Activated CD8-positive, alpha-beta T cell treated with anti-CD3 and anti-CD28 coated beads, Interleukin-2, amount 10 ng/mL, durations not matched to agents 7 days and 5 days (primary cell): ENCODE measurements at places on chromosomes 2 and 18.

GRCh38 chr2:224109751-224110150 is 70.7 kb upstream of the SERPINE2 start:
- no peak for DNase-seq

DNA sequence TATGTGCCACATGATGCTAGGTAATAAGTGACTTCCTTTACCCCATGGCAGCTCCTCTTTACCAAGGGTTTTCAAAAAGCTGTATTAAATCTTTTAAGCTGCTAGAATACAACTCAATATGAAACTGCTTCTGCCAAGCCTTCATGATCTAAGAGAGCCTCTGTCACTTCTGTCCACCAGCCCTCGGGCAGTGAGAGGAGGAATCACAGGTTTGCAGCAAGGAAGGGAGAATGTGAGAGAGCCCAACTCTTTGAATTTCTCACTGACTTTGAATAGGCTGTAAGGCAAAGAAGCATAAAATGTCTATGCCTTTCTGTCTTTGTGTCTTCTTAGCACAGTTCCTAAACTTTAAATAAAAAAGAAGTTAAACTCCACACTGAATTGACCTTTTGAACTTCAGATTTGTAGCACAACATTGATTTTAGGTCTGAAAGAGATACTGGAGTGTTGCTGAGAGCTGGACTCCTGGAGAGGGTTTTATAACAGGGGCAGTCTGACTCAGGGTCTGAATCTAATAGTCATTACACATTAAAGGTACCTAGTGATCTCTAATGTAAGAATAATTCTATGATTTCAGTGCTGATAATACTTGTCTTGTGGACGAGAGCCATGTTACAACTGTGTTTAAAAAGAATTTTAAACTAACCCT is 48.1 kb upstream of the SATB2 start:
- DNase-seq = no peak

DNA sequence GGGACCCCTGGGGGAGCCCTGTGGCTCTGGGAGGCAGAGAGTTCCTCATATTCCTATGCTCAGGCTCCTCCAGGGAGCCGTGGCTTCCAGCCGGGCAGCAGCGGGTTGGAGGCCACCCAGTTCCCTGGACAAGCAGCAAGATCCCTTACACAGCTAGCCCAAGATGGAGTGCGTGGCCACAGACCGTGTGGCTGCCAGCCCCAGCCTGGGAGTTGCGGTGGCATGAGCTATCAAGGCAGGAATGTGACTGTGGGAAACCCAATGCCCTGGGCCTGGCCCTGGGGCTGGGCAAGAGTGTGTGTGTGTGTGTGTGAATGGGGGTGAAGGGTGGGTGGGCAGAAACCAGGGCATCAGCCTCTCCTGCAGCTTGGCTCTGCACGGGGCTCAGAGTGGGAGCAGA is 130.5 kb downstream of the DYSF start:
- DNase-seq = no peak

DNA sequence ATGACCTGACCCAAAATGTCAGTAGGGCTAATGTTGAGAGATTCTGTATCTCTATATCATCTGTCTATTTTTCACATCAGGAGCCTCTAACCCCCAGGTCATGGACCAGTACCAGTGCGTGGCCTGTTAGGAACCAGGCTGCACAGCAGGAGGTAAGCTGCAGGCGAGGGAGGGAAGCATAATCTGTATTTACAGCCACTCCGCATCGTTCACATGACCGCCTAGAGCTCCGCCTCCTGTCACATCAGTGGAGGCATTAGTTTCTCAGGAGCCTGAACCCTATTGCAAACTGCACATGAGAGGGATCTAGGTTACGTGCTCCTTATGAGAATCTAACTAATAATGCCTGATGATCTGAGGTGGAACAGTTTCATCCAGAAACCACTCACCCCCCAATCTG is 180.6 kb downstream of the RDH14 start:
- DNase-seq = no peak

DNA sequence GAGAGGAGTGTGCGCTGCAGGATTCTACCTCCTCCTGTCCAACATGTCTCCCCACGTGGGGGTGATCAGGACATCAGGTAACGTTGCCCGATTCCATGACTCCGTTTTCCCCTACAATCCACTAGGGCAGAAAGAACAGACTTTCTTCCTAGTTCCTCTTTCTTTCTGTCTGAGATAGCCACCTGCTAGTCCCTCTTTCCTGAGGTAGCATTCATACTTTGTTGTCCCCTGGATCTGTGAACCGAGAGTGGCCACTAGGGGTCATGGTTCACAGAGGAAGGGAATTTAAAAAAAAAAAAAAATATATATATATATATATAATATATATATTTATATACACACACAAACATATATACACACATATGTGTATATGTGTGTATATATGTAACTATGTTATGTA is 210.0 kb upstream of the ZNF521 start:
- DNase-seq = no peak

GRCh38 chr2:158677542-158677941 is 117.6 kb upstream of the DAPL1 start:
- no peak for DNase-seq

GRCh38 chr2:60466161-60466702 is 87.2 kb downstream of the BCL11A start:
- DNase-seq = no peak

DNA sequence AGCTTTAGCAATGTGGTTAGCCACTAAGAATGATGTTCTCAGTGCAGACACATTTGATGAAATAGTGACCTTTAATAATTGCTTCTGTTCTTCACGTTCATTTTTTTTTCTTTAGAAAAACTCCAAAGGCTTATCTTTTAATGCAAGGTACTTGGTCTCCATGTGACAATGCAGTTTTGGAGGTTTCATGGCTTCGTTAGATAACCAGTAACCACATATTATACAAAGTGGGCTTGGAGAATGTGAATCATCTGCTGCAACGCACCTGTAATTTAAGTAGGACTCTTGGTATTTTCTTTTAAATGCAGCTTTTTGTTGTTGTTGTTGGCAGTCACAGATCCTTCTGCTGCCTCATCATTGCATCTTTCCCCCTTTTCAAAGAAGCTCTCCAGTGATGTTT is 1606.3 kb downstream of the SUCLG1 start:
- DNase-seq = no peak

DNA sequence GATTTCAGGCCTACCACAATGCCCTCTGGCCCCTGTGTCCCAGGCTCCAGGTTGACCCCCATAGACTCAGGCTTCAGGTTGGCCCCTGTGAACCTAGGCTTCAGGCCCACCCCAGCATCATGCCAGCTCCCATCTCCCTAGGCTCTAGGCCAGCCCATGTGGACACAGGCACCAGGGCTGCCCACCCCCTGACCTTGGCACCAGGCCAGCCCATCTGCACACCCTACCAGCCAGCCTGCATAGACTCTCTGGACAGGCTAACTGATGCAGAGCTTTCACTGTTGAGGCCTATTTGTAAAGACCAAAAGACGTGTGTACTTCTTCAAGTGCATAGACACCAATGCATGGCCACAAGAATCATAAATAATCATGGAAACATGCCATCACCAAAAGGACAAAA is 83.9 kb downstream of the VAPA start:
- DNase-seq = no peak

GRCh38 chr2:239670463-239671120 is 269.8 kb upstream of the HDAC4 start:
- no peak for DNase-seq

GRCh38 chr2:239220981-239221396 is 179.8 kb downstream of the HDAC4 start:
- no peak for DNase-seq

DNA sequence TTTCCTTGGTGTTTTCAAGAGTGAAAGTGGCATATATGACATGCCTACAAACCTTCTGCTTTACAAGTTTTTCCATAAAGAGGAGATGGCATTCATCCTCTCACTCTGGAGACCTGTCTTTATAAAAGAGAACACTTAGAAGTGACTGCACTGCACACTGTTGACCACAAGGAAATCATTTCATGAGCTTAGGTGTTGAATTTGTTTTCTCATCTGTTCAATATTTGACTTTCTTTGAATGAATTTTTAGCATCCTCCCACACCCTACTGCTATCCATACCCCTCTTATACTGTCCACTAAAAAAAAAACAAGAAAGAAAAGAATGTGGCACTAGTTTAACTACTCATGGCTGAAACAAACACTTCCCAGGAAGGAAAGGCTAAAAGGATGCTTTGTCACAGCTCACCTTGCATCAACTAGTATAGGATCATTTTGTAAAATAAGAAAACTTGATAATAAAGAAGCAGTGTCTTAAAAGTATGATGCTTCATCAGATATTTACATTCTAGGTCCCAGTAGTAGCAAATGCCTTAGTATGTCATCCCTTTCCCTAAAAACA is 83.0 kb downstream of the ACVR1 start:
- DNase-seq = no peak

DNA sequence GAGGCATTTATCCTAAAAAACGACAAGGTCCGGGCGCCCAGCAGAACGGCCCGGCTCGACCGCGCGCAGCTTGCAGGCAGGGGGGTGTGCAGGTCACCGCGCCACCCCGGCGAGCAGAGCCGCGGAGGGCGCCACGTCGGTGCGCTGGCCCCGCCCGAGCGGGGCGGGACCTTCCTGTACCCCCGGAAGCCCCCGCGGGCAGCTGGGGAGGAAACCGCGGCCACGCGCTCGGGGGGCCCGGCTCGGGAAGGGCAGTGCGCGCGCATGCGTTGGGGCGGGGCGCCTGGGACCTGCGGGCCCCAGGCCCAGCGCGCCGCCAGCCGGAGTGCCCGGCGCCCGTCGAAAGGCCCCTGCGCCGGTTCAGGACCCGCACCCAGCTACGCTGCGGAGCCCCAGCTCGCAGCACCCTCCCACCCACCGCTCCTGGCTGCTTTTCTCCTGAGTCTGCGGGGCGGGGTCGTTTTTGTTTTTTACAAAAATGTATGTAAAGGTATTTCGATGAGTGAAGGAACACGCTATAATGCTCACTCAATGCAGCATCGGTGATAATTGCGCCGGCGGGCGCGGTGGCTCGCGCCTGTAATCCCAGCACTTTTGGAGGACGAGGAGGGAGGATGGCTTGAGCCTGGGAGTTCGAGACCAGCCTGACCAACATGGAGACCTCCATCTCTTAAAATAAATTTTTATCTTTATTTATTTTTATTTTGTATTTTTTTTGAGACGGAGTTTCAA is 47.7 kb upstream of the POMC start:
- DNase-seq = peak; percentile 91

DNA sequence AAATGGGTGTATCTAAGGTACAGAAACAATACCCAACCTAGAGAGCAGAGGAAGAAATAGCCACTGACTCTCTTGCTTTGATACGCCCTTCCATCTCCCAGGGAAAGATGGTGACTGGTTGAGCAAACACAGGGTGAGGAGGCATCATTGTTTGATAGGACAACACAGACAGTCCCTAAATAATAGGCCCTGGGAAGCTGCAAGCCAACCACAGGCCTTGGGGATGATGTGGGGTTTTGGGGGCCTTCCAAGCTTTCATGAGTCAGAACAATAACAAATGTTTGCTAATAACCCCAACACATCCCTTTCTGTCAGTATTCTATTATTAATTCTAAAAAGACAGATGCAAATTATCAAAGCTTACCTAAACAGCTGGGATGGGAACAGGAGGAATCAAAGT is 9.8 kb downstream of the LGALSL start:
- no peak for DNase-seq

DNA sequence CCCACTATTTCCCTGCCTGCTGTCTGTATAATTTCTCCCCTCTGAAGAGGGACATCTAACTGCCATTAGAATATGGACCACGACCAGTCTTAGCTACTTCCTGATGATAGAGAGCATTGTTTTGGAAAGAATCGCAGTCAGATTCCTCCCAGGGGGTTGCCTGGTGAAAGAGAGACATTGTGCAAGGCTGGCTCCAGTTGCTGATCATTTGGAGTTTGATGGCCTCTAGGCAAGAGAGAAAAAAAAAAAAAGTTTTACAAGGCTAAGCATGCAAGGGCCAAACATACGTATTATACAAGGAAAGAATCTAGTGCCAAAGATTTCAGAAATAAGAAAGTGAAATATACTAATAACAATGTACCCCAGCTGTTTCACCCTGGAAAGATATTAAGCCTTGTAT is 182.2 kb downstream of the CMPK2 start:
- no peak for DNase-seq

GRCh38 chr2:216881411-216881810 is 21.5 kb upstream of the TNP1 start:
- no peak for DNase-seq

GRCh38 chr2:166867874-166868514 is 20.3 kb upstream of the XIRP2 start:
- DNase-seq = no peak

- no peak for DNase-seq
Measured at GRCh38 chr18:32877371-32877770, 104.5 kb upstream of the KLHL14 start.

DNA sequence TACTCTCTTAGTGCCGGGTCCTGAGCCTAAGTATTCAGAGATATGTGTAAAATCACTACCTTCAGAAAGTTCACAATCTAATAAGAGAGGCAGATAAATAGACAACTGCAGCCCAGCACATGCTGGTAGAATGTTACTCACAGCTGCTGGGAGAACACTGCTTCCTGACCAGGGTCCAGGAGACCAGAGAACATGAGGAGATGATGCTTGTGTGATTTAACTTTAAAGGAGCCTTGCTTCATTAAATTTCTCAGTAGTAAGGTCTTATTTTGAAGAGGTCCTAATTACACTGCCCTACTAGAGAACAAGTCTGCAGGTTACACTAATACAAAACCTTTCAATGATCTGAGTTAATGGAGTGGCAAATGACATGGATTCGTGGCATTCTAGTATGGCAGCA is 209.9 kb upstream of the TRIB2 start:
- no peak for DNase-seq

GRCh38 chr2:73825408-73825807 is 3.4 kb upstream of the STAMBP start:
- no peak for DNase-seq

- no peak for DNase-seq
Measured at GRCh38 chr2:239261796-239262483, 138.9 kb downstream of the HDAC4 start.

GRCh38 chr18:21831413-21831831 is 90.8 kb downstream of the MIB1 start:
- DNase-seq = no peak

DNA sequence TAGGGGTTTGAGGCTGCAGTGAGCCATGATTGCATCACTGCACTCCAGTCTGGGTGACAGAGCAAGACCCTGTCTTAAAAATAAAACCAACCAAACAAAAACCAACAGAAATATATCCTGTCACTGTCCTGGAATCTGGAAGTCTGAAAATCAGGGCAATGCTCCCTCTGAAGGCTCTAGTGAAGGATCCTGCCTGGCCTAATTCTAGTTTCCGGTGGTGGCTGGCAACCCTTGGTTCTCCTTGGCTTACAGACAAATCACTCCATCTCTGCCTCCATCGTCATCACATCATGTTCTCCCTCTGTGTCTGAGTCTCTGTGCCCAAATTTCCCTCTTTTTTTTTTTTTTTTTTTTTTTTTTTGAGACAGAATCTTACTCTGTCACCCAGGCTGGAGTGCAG is 15.9 kb upstream of the VPS4B start:
- no peak for DNase-seq

DNA sequence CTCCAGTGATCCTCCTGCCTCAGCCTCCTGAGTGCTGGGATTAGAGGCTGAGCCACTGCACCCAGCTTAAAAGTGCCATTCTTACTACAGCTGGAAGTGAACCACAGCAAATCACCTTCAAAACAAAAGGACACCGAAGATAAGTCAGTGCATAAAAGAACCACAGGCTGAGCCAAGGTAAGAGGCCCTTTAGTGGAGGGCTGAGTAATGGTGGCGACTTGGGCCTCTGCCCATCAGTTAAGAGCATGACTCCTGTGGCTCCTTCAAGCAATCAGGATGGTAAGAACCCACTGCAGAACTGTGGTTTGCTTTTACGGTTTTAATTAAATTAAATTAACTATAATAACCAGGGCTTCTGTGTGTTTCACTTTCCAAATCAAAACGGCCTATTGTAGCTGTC is 75.1 kb downstream of the CTAGE1 start:
- no peak for DNase-seq
